ENCODE measurements at places on chromosomes 1 and 21.

DNA sequence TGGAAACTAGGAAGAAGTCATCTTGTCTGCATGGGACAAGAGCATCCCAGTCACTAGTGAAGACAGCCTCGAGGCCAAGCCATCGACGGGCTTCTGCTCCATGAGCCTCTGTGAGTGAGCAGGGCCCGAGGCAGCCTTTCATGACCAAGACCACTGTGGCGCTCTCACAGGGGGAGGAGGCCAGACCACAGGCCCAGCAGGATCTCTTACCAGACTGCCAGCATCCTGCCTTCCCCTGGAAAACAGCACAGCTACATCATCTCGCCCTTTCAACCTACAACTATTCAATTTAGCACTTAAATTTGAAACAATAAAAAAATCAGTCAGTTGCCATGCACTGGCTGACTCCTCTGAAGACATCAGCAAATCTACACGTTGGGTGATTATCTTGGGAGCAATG is 85.4 kb downstream of the HSF2BP start:
- DNase-seq: no peak

DNA sequence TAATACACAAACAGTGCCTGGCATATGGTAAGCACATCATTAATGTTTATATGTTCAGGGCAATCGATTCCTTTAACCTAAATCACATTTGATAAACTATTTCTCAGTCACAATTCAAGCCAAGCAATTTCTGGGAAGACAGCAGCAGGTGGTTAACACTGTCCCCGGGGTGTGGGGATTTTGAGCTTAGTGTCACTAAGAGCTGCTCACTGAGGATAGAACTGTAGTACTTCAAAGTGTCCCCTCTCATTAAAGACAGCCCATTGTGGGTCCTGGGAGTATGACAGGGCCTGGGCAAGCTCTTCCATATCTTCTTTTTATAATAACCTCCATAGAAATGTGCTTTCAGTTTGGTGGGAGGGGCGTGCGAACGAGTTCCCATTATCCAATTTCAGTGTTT is 8.4 kb upstream of the GALNT2 start:
- no peak for DNase-seq

DNA sequence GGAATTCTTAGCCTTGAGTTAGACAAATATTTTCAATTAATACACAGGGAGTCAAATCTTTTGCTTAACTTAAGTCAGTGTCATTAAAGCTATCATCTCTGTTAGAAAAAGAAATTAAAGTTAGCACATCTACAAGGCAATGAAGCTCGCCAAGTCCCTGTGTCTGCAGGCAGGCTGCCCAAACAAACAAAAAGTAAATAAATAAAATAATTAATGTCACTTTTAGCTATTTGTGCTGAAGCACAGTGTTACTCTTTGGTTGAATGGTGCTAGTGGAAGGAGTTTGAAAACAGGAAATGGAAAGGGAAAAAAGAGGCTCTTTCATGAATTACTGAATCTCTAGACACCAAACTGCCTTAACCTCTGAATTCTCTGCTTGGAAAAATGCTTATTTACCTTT is 37.1 kb upstream of the COL11A1 start:
- DNase-seq: no peak

DNA sequence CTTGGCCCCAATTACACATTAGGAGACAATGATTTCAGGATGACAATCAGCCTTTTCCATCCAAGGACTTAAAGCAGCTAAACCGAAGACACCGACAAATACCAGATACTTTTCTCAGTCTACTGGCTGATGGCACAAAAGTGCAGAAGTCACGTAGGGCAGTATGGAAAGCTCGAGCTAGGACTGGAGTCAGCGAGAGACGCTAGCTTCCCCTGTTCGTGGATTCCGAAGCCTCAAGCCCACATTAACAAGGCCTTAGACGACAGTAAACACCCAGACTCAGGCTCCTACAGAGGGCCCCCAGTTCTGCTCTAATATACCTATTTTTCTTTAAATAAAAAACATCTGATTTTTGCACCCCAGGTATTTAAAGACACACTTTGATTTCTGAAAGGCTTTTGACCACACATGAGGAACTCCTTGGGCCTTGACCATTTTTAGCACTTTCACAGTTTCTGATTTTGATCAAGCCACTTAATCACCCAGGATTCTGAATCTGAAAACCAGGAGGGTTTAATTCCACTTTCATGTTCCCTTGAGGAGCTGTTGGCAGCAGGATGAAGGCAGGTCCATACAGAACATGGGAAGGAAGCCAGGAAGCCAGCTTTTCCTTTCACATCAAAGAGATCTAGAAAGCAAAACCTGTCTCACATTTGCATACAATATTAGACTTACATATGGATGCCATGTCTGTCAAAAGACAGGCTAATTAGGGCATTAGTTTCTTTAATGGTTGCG is 204.1 kb downstream of the GABPA start:
- DNase-seq: no peak

DNA sequence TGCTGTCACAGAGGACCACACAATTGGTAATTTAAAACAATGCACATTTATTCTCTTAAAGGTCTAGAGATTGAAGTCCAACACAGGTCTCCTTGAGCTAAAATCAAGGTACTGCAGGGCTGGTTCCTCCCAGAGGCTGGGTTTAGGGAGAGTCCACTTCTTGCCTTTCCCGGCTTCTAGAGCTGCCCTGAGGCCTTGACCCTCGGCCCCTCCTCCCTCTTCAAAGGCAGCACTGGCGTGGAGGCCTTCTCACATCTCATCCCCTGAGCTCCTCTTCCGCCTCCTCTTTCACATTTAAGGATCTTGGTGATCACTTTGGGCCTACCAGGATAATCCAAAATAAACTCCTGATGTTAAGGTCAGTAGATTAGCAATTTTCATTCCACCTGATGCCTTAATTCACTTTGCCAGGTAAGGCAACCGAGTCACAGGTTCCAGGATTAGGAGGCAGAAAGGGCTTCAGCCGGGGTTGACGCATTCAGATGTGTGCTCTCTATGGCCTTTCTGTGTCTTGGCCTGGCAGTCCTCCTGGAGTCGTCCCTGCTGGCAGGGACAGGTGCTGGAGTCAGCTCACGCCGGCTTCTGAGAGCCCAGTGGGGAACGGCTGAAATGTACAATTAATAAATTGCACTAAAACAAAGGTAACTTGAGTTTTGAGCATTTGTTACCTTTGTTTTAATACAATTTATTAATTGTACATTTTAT is 61.2 kb upstream of the ABCG1 start:
- DNase-seq: no peak

GRCh38 chr1:204280099-204280961 is 66.5 kb upstream of the GOLT1A start:
- no peak for DNase-seq

DNA sequence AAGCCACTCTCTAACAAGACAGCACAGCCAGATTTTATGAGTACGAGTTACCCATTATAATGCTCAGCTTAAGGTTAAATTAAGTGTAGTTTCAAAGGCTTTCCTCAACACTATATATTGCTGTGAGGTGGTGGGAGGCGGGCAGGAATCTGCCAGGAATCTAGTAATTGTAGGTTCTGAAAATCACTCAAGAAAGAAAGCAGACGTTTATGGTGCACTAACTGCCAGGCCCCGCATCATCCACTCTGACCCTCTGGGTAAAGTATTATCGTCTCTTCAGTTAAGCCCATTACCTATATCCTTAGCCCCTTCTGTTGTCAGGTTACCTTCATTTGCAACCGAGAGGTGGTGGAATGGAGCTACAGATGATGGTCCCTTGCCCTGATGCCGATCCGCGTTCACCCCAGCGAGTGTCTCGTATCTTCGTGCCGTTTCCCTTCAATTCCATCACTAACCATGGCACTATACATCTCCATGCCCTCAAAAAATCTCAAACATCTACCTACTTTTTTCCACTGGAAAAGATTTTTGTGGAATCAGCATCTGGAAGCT is 12.4 kb downstream of the HMGN1 start:
- DNase-seq: no peak

GRCh38 chr1:58396150-58396549 is 150.4 kb downstream of the OMA1 start:
- no peak for DNase-seq

GRCh38 chr1:212557739-212558692 is 50.5 kb upstream of the ATF3 start:
- DNase-seq: no peak

DNA sequence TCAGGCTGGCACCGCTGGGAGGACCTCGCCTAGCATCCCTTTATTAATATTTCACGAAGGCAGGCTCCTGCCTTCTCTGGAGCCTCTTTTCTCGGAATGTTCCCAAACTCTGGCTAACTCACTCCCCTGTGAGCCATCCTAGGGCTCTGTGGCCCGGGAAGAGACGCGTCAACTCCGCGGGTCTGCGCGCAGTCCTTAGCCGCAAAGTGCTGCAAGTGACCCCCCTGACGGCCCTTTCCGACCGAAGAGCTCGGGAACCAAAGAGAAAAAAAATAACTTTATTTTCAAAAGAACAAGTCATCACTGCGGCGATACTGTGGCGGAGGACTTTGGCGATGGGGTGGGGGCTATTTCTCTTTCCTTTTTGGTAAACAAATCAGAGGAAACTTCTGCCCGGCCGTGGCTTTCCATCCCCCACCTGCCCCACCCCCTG is 14.6 kb downstream of the NR5A2 start:
- no peak for DNase-seq
